NAMALWA (cell line): ENCODE measurements at places on chromosomes 16 and 17.

GRCh38 chr17:75020331-75021110 lies 8.1 kb downstream of the MRPL58 start:
- DNase-seq = no peak

- DNase-seq = no peak
Observed at GRCh38 chr17:15269780-15270089, 4.6 kb upstream of the PMP22 start.

DNA sequence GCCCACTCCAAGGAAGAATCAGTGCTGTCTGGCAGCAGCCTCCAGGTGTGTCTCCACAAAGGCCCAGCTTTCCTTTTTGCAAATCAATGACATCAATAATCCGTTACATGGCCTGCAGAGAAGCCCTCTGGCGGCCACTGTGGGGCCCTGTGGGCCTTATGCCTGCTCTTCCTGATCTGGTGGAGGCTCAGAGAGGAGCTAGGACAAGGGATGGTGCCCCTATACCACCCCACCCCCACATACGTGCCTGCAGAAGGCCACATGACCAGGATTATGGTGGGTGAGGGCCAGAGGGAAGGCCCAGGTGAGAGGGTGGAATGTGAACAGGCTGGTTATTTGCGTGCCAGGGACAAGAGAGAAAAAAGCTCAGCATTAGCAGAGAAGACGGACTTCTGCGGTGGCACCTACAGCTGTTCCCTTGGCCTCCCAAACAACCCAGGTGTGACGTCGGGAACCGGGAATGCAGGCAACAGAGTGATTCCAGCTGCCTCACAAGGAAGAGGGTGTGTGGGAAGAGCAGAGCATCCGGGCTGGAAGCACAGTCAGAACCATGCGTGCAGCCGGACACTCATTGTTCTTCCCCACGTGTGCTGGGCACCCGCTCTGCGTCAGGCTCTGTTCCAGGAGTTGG lies 22.5 kb downstream of the EIF4A3 start:
- DNase-seq = peak; percentile 57

DNA sequence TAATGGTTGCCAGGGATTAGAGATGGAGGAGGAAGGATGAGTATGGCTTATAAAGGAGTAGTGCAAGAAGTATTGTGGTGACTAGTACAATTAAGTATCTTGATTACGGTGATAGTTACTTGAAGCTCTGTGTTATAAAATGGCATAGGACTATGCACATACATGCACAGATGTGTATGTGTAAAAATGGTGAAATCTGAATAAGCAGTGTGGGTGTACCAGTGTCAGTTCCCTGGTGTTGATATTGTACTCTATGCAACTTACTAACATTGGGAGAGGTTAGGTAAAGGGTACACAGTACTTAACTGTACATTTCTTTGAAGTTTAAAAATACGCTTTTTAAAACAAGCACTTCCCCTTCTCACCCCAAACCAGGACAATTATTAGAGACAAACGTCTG lies 48.5 kb downstream of the NSRP1 start:
- peak; percentile 27 for DNase-seq

DNA sequence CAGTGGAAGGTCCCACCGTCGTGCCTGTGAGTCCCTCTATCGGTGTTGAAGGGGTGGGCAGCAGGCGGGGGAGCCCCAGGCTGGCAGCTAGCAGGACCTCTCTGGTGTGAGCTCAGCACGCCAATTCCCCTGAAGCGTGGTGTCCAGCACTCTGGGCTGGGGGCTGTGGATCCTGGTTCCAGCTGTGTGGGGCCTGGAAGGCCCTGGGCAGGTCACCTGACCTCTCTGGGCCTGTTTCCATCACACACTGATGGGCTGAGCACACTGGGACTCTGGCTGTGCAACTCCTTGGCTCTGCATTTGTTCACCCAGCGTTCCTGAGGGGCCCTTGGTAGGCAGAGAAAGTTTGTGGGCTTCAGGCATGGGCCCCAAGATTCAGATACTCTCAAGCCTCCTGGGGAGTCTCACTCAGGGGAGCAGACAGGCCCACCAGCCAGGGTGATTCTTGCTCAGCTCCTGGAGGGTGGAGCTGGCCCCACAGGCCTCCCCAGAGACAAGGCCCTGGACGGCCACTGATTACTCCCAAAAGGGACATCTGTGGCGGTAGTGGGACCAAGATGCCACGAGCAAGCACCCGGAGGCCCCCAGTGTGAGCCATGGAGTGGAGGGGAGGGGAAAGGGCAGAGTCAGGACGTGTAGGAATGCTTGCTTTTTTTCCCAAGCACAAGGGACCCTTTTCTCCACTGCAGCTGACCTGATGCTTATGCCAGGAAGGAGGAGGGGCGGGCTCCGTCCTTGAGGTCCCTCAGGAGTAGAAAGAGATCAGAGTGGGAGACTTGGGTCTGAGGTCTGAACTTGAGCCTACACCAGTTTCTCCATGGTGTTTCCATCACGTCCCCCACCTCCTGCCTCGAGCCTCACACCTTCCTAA lies 8.5 kb downstream of the SCGB1C2 start:
- DNase-seq = no peak

GRCh38 chr17:38461683-38462082 lies 33.4 kb downstream of the ARHGAP23 start:
- DNase-seq = no peak

DNA sequence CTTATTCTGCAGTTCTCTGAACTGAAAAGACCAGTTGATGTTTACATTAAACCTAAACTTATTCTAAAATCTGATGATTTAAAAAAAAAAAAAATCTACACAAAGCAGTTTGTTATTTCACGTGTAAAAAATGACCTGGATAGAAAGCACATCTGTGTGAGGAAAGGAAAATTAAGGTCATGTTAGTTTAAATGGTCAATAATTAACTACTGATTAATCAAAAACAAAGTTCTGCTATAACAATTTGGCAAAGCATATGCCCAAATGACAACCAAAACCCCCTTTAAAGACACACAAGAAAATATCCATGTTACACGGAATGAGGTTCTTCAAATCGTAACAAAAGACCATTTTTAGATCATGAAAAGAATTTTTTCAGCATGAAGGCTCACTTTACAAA lies 30.4 kb downstream of the CACNG1 start:
- DNase-seq = no peak
